Activated CD4-positive, CD25-positive, alpha-beta regulatory T cell (primary cell): ENCODE measurements at places on chromosomes 13 and 19.

DNA sequence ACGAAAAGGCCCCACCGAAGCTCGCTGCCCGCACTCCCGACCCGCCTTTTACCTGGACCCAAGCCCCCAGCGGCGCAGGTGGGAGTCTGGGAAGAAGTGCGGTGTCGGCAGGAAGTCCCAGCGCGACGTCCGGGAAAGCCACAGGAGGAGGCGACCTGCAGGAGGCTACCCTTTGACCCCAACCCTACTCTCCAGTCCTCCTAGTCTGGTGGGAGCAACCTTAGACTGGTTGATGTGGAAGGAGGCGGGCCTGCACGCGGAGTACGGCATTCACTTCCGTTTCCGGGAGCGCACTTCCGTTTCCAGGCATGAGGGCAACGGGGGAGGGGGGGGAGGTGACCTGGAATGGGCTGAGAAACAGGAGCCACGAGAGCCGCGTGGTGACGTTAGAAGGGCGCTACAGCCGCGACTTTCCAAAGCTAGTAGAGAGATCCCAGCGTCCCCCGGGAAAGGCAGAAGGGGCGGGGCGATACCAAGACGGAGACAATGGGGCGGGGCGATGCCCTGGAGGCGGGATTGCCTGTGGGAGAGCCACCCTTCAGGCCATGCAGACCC is 28.5 kb downstream of the ZNF266 start:
- no peak for DNase-seq

- no peak for DNase-seq
Observed at GRCh38 chr13:43473437-43473836, 313.3 kb downstream of the ENOX1 start.

DNA sequence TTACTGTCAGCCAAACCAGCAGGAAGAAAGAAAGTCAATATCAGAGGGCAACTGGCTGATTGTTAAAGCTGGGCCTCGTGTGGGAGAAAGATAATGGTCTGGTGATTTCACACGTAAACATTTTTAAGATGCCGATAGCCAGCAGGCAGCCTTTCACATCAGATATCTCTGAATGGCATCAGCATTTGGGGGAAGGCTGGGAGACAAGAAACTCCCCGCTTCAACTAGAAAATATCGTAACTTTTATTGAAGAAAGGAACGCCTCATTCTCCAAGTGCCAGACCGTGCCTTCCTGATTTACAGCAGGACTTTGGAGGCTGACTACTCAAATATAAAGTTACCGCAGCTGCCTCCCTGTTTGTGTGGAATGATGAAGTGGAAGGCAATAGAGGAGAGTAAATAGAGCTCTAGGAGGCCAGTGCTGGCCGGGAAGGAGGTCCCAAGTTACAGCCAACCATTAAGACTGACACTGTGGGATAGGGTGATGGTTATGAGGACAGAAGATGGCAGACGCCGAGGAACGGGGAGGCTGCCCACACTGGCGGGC is 284.3 kb upstream of the MAB21L1 start:
- DNase-seq, result no peak

DNA sequence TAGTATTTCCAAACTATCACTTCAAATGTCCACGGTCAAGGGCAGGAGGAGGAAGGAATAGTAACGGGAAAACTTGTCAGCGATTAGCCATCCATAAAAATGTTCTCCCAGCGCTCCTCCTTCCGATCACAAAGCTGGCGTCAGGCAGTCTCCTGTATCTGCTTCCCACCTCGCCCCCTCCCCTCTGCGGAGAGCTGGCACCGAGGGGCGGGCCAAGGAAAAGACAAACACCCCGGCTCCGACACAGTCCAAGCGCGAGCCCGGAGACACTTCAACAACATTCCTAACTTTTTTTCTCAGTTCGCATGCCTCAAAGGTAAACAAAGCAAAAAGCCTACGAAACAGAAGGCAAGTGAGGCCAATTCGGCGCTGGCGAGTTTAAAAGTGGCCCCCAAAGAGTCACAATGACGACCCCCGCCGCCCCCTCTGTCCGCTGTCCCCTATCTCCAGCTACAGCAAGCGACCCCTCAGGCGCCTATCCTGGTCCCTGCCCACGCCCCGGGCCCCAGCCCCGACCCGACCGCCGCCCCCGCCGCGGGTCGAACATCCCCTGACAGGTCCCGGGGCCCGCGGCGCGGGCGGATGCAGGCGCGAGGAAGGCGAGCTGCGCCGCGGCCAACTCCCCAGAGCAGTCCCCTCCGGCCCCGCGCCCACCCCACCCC is 736 bp downstream of the SMAD9 start:
- DNase-seq, result no peak

DNA sequence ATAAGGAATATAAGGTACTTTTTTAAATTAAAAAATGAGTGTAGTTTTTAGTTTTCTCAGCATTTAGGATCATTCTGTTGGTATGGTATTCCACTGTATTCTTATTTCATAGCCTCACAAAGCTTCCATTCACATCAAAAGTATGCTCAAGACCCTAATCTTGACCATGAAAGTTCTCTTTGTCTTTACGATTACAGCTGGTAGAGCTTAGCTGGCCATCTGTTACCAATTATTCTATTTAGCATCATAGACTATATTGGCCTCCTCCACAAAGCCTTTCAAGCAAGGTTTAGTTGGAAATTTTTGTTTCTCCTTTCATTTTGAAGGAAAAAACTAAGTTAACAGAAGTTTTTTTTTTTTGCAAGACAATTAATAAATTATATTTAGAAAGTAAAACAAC is 245.1 kb downstream of the KCTD12 start:
- DNase-seq, result no peak

- no peak for DNase-seq
Observed at GRCh38 chr13:42337808-42338600, 66.1 kb downstream of the AKAP11 start.

- no peak for DNase-seq
Observed at GRCh38 chr13:111267784-111268183, 52.7 kb upstream of the TEX29 start.

DNA sequence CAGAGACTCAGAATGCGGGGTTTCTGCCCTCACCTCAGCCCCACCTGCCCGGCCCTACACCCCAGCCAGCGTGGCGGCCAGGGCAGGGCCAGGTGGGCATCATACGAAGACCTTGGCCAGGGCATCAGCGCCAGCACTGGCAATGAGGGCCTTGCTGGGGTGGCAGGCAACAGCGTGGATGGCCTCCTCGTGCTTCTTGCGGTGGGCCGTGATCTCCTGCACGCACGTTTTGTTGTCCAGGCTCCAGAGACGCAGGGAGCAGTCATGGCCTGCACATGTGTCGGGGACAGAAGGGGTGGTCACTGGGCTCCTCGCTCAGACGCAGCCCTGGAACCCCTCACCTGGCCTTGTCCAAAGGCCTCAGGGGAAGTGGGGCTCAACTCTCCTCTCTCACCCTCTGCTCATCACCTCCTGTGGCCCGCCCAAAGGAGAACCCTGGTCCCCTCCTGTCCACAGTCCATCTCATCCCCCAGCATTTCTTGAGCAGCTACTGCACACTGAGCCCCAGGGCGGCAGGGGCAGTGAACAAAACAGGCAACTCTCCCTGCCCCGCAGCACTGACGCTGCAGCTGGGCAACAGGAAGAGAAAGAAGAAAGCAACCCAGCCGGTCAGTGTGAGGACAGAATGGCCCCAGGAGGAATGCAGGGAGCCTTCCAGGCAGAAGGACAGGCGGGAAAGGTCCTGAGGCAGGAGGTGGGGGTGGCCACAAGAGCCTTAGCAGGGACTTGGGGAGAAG is 3.8 kb upstream of the PRKD2 start:
- DNase-seq, result no peak

DNA sequence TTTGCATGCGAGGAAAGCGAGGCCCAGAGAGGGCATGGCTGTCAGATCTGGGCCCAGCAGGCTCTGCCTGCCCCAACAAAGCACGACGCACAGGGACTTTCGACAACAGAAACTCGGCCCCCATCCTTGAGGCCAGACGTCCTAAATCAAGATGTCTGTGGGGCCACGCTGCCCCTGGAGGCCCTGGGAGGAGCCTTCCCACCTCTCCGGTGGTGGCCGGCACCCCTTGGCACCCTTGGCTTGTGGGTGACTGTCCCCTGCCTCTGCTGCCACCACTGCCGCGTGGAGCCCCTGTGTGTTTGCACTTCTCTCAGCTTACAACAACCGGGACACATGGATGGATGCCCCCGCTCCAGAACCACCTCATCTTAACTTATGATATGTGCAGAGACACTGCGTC is 4.4 kb downstream of the WDR18 start:
- no peak for DNase-seq
